ENCODE measurements at places on chromosomes 1 and 21.

- DNase-seq = peak; percentile 36
Measured at GRCh38 chr1:157948312-157949073, 45.0 kb upstream of the KIRREL1 start.

- DNase-seq = no peak
Measured at GRCh38 chr1:116481934-116482333, 88.9 kb downstream of the CD58 start.

- no peak for DNase-seq
Measured at GRCh38 chr1:168509210-168509609, 34.6 kb downstream of the XCL2 start.

- no peak for DNase-seq
Measured at GRCh38 chr1:6570100-6570499, 9.7 kb upstream of the ZBTB48 start.

GRCh38 chr1:111976332-111976731 lies 13.1 kb downstream of the KCND3 start:
- no peak for DNase-seq

GRCh38 chr1:15848929-15849774 lies 1.6 kb downstream of the SPEN start:
- peak; percentile 93 for DNase-seq

- no peak for DNase-seq
Measured at GRCh38 chr1:64343823-64344190, 126.1 kb upstream of the CACHD1 start.

Measured in right hindlimb (tissue), 1 donor.